ENCODE measurements at places on chromosomes 7 and 10.

DNA sequence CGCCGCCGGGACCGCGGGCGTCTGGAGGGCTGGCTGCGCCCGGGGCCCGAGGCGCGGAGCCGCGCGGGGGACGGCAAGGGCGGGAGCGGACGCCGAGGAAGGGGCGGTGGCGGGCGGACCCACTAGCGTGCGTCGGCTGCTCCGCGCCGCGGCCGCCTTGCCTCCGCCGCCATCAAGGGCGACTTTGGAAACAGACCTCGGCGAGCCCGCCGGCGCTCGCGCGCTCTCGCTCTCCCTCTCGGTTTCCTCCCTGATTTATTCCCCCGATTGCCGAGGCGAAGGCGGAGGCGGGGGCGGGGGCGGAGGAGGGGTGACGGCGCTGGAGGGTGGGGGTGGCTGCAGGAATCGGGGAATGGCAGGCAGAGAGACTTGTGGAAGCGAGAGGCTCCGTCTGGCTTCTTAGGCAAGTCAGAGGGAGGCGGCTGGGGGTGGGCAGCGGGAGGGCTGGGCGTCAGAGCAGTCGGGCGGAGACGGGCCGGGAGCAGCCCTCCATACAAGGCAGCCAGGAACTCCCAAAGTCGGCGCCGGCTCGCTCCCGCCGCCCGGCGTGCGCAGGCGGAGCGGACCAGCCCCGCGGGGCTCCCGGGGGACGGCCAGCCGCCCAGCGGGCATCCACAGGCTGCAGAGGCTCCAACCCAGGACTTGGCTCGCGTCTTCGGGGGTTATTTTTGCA is at the start of gene CACNA2D1:
Gene CACNA2D1, minus strand, starts transcription at position 231 of the 673 bp plus-strand sequence.
- no peaks in the 10 kb centered on the region for H3K27me3 ChIP-seq
- H3K27ac ChIP-seq = peak within 1 kb of the TSS; percentile 80
- peaks cover 19% of the 10 kb centered on the region for H3K4me1 ChIP-seq

DNA sequence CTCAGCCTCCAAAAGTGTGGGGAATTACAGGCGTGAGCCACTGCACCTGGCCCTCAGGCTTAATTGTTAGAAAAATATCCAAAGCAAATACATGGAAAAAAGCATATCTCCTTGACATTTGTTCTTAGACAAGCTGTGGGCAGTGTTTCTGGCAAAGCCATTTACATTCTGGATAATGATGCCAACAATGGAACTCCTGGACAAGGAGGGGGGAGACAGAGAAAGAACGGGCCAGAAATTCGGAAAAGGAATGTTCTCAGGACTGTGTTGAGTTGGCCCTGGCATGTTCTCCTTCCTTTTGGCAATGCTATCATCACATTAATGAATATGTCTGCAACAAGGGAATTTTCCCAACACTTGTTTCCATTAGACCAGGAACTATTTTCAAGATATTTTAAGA is 88.7 kb downstream of the UBE2H start:
- no peaks in the 10 kb centered on the region for H3K4me1 ChIP-seq
- peak; percentile 39 for DNase-seq

GRCh38 chr7:120732256-120732655 is 125.7 kb downstream of the TSPAN12 start:
- H3K36me3 ChIP-seq = no peaks in the 10 kb centered on the region
- H3K27ac ChIP-seq = no peak overlapping the region
- H3K4me1 ChIP-seq = no peaks in the 10 kb centered on the region
- DNase-seq = no peak
- no peaks in the 10 kb centered on the region for H3K27me3 ChIP-seq

GRCh38 chr7:69959789-69960499 is 361.7 kb downstream of the AUTS2 start:
- DNase-seq = no peak
- H3K27me3 ChIP-seq = no peaks in the 10 kb centered on the region
- no peaks in the 10 kb centered on the region for H3K36me3 ChIP-seq

- H3K4me3 ChIP-seq = no peak overlapping the region
- H3K27me3 ChIP-seq = no peaks in the 10 kb centered on the region
- no peaks in the 10 kb centered on the region for H3K4me1 ChIP-seq
- DNase-seq = no peak
- no peaks in the 10 kb centered on the region for H3K36me3 ChIP-seq
- H3K27ac ChIP-seq = no peak overlapping the region
Observed at GRCh38 chr7:5470816-5471215, 47.2 kb upstream of the TNRC18 start.

DNA sequence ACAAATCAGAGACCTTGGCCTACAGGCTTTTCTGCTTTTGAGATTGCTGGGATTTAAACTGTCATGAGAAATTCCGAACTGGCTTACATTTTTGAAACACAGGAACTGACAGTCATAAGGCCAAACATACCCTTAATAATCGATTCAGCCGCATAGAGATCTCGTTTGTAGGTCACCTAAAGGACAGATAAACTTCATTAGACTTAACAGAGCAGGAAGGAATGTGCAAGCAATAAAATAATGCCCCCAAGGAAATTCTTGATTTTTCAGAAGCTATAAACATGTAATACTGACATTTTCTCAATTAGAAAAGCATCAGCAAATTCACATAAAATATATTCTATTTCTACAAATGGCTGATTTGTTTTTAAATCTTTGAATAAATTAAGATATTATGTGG is 120.0 kb downstream of the CRPPA start:
- no peaks in the 10 kb centered on the region for H3K36me3 ChIP-seq
- no peaks in the 10 kb centered on the region for H3K27me3 ChIP-seq
- no peak for DNase-seq
- H3K4me1 ChIP-seq = no peaks in the 10 kb centered on the region
- H3K27ac ChIP-seq = no peak overlapping the region

DNA sequence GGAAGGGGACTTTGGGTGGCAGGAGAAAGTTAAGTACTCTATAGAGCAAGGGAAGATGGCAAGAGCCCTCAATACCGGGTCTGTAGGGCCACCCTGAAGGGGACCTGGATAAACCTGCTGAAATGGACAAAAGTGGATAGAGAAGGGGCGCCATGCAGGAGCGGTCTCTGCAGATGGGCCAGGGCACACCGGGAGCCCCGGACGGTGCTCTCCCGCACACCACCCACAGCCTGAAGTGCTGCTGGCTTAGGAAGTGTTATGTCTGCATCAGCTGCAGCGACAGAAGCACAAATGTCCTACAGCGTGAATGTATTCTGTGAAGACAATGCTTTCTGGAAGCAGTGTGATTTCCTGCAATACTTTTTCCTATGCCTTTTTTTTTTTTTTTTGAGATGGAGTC is 37.7 kb downstream of the BRI3 start:
- H3K4me3 ChIP-seq = no peak overlapping the region
- no peaks in the 10 kb centered on the region for H3K36me3 ChIP-seq
- no peak for DNase-seq
- no peak overlapping the region for H3K27ac ChIP-seq
- H3K27me3 ChIP-seq = no peaks in the 10 kb centered on the region

GRCh38 chr10:14737808-14738545 is 36.7 kb downstream of the FAM107B start:
- no peaks in the 10 kb centered on the region for H3K27me3 ChIP-seq
- H3K4me3 ChIP-seq = no peak overlapping the region
- H3K4me1 ChIP-seq = no peaks in the 10 kb centered on the region
- no peaks in the 10 kb centered on the region for H3K36me3 ChIP-seq
- H3K27ac ChIP-seq = no peak overlapping the region

DNA sequence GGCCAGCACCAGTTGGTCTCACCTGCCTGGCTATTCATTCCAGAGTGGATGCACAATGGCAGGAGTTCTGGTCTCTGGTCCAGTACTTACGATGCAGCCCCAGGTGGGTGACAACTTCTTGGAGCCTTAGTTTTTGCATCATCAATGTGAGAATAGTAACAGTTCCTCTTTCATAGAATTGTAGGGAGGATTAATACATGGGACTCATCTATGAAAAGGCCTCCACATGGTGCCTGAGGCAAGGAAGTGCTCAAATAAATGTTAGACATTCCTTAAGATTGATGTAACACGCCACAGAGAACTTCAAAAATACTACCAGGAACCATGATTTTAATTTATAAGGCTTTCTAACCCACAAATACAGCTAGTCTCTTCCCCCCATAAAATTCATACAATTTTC is 120.1 kb upstream of the CHST15 start:
- no peak overlapping the region for H3K27ac ChIP-seq
- DNase-seq = no peak
- no peaks in the 10 kb centered on the region for H3K4me1 ChIP-seq

GRCh38 chr10:4431114-4431863 is 394.7 kb upstream of the AKR1E2 start:
- no peak overlapping the region for H3K4me3 ChIP-seq
- H3K27ac ChIP-seq = no peak overlapping the region

DNA sequence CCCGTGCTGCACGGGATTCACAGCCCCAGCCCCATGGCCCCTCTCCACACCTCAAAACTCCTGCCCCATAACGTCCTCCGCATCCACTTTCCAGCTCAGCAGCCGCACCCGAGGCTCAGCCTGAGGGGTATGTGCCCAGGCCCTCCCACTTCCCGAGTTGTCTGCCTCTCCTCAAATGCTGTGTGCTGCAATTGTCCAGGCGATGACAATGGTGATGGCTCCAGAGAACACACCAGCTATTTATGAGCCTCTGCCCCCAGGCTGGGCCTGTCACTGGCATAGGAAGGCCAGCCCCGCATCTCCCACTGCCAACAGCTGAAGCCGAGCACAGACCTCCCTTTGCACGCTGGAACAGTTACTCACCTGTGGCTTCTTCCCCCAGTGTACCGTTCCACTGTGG is 2.4 kb upstream of the LDB3 start:
- no peak overlapping the region for H3K27ac ChIP-seq
- no peak overlapping the region for H3K4me3 ChIP-seq
- H3K4me1 ChIP-seq = no peaks in the 10 kb centered on the region
- H3K36me3 ChIP-seq = no peaks in the 10 kb centered on the region

GRCh38 chr7:37327288-37327687 is 121.4 kb downstream of the ELMO1 start:
- no peak overlapping the region for H3K4me3 ChIP-seq
- no peak overlapping the region for H3K27ac ChIP-seq
- peaks cover 1% of the 10 kb centered on the region for H3K4me1 ChIP-seq
- H3K36me3 ChIP-seq = no peaks in the 10 kb centered on the region
- H3K27me3 ChIP-seq = no peaks in the 10 kb centered on the region

- no peak overlapping the region for H3K4me3 ChIP-seq
- H3K27me3 ChIP-seq = no peaks in the 10 kb centered on the region
- no peak overlapping the region for H3K27ac ChIP-seq
- no peak for DNase-seq
- peaks cover 3% of the 10 kb centered on the region for H3K36me3 ChIP-seq
Observed at GRCh38 chr7:129719980-129720732, 108.6 kb downstream of the NRF1 start.

- H3K27me3 ChIP-seq = peaks cover 43% of the 10 kb centered on the region
- H3K36me3 ChIP-seq = no peaks in the 10 kb centered on the region
- no peak overlapping the region for H3K4me3 ChIP-seq
- no peak for DNase-seq
- H3K27ac ChIP-seq = no peak overlapping the region
- no peaks in the 10 kb centered on the region for H3K4me1 ChIP-seq
Observed at GRCh38 chr10:96096958-96097357, 33.1 kb upstream of the ZNF518A start.

- DNase-seq = no peak
- no peak overlapping the region for H3K27ac ChIP-seq
- no peaks in the 10 kb centered on the region for H3K27me3 ChIP-seq
- no peak overlapping the region for H3K4me3 ChIP-seq
- no peaks in the 10 kb centered on the region for H3K4me1 ChIP-seq
- no peaks in the 10 kb centered on the region for H3K36me3 ChIP-seq
Observed at GRCh38 chr7:96449094-96449493, 127.2 kb upstream of the SLC25A13 start.

GRCh38 chr7:32588657-32589056 is 93.4 kb downstream of the AVL9 start:
- peaks cover 5% of the 10 kb centered on the region for H3K36me3 ChIP-seq
- no peaks in the 10 kb centered on the region for H3K27me3 ChIP-seq
- peak; percentile 85 for DNase-seq

DNA sequence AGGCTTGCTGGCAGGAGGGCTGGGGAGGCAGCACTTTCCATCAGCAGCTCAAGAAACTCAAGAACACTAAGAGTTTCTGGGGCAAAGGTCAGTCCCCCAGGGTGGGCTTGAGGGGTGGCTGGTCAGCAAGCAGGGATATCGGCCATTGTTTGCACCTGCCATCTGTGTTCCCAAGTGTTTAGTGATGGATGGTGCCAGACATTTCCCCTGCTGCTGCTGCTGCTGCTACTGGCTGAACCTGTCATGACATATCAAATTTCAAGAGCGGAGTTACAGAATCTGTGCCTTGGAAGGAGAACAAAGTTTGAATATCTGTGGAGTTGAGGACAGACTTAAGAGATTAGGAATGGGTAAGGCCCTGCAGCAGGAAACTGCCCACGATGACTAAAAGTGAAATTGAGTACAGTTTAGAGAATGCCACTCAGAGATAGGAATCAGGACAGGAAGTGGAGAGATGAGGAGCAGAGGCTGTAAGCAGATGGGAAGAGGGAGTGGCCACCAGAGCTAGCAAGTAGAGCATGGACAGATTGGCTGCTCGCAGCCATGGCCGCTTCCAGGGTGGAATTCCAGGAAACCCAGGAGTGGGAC is 39.2 kb upstream of the PPP1R3C start:
- H3K36me3 ChIP-seq = no peaks in the 10 kb centered on the region
- H3K4me3 ChIP-seq = no peak overlapping the region
- peaks cover 9% of the 10 kb centered on the region for H3K4me1 ChIP-seq
- H3K27ac ChIP-seq = no peak overlapping the region
- peak; percentile 31 for DNase-seq

DNA sequence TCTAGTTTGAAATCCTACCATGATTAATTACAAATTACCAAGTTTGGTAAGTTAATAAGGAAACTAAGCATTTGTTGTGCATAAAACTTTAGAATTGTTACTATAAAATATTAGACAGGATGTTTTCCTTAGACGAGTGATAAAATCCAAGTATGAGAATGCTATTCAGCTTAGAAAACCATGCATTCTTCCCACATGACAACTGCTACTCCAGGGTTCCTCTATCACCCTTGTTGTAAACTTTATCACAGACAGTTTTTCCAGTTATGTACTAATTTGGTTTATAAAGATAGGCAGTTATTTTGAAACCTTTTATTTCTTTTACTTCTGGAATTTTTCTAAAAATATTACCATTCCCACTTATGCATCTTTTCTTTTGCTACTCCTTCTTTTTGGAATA is 52.0 kb downstream of the SIRT1 start:
- H3K27ac ChIP-seq = no peak overlapping the region
- H3K36me3 ChIP-seq = peaks cover 14% of the 10 kb centered on the region
- H3K4me3 ChIP-seq = no peak overlapping the region
- peak; percentile 11 for DNase-seq
- no peaks in the 10 kb centered on the region for H3K27me3 ChIP-seq
- no peaks in the 10 kb centered on the region for H3K4me1 ChIP-seq

- H3K4me1 ChIP-seq = no peaks in the 10 kb centered on the region
- H3K27me3 ChIP-seq = no peaks in the 10 kb centered on the region
- H3K36me3 ChIP-seq = no peaks in the 10 kb centered on the region
Observed at GRCh38 chr7:140284062-140284461, 107.3 kb upstream of the KDM7A start.
